CD4-positive, alpha-beta memory T cell (primary cell): ENCODE measurements at places on chromosomes 7 and 10. TPM values are rescaled to one million over a fixed set of nuclear protein-coding genes. Genes with fewer than 3 reads are reported as not detected.

- DNase-seq = no peak
These were observed 31.7 kb downstream of the GPR22 start for GRCh38 chr7:107501593-107501992.

- no peak for DNase-seq
These were observed 48.0 kb upstream of the DLG5 start for GRCh38 chr10:77974396-77975074.

- DNase-seq = no peak
These were observed 46.3 kb upstream of the TM9SF3 start for GRCh38 chr10:96632974-96633710.

DNA sequence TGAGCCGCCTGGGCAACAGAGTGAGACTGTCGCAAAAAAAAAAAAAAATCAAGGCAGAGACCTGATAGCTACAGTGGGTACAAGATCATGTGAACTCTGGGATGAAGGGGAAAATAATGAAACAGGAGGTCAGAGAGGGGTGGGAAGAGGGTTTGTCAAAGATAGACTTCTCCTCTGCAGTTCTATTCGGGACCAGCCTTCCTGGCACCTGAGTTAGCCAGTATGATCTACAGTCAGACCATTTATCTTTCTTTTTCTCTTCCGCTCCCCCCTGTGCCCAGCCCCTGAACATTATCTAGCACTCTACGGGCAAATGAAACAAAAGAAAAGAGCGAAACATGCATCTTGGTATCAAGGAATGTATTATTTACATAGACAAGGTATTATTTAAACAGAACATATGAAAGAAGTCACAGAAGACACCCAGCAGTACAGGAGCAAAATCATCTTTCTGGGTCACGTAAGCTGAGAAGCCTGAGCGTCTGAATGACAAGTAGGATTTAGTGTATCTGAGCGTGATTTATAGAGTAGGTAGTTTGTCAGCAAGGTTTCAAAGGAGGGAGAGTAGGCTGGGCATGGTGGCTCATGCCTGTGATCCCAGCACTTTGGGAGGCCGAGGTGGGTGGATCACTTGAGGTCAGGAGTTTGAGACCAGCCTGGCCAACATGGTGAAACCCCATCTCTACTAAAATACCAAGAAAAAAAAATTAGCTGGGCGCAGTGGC lies 109.0 kb downstream of the PRKCQ start:
- DNase-seq = no peak

The OR2A42 gene
- not detected for total RNA-seq

DNA sequence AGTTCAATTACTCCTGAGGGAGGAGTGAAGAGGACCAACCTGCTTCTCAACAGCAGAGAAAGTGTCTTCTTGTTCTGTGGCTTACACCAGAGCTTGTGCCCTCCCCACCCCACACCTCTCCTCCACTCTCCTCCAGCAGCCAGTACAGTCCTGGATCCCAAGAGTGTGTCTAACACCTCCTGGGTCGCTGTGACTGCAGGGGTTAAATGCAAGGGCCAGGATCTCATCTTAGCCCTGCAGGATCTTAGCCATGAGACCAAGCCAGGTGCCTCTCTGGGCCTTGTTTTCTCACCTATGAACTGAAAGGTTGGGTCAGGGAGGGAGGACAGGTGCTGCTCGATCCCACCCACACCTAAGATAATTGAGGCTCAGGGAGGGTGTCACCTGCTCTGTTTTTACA lies 34.5 kb upstream of the MSRB2 start:
- no peak for DNase-seq

DNA sequence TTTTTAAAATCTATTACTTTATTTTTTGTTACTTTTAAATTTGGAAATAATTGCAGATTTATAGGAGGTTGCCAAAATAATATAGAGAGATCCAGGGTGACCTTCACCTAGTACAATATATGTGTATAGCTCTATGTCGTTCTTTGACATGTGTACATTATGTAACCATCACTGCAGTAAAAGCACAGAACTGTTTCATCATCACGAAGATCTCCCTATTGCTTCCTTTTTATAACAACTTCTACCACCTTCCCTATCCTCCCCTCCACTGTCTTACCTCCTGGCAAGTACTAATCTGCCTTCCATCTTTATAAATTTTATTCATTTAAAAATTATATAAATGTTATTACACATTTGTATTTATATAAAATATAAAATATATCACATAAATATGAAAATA lies 251.0 kb downstream of the AUTS2 start:
- DNase-seq = no peak

The TAS2R5 gene
- 5.1 TPM for total RNA-seq

- no peak for DNase-seq
These were observed 296.1 kb upstream of the SEMA3A start for GRCh38 chr7:84490661-84491060.

DNA sequence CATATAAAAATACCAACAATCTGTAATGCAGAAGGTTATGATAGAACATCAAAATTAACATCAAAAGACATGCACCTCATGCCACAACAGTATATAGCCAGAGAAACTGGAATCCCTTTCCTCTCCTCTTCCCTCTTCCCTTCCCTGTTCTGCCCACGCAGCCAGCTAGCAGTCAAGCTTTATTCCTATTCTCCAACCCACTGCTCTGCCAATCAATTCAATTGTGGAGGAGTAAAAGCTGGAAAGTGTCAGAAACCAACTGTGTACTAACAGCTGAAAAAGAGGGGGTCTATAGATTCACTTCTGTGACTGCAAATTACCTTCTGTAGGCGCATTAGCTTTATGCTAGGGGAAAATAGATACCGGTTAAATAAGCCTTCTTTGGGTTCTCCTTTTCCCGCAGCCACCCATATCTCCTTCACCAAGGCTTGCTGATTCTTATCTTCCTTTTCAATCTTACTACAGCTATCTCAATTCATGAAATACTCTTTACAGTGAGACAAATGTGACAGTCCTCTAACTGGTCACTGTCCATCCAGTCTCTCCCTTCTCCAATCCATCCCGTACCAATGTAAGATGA lies 16.3 kb downstream of the ABI1 start:
- DNase-seq = no peak
